ENCODE measurements at places on chromosomes 7 and 10. TPM values are rescaled to one million over a fixed set of nuclear protein-coding genes. Genes with fewer than 3 reads are reported as not detected.
A peak's percentile ranks its signal among the peaks of the same experiment; 100 is the strongest.

DNA sequence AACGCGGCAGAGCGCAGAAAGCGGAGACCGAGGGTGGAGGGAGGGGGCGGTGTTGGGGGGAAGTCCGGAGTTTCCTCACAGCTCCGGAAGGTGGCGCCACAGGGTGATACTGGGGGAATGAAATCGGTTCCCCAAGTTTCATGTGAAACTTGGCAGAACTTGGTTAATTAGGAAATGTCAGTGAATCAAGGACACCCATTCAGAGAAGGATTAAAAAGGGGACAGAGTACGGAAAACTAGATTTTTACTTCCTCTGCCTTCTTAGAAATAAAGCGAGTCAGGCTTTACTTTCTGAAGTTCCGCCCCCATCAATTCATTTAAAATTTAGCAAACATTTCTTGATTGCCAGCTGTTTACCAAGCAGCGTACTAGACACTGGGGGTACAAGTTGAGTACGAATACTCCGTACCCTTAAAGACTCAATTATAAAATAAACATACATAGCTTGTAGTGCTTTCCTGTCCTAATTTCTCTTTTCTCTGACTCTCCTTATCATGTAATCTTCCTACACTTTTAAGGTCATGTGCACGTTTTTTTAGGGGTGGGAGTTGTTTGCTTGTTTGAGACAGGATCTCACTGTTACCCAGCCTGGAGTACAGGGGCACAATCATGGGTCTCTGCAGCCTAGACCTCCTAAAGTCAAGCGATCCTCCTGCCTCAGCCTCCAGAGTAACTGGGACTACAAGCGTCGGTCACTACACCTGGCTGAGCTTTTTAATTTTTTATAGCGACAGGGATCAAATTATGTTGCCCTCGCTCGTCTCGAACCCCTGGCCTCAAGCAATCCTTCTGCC, 644 bp upstream of the ABI1 start:
- no peak overlapping the region for H3K27ac ChIP-seq
- peaks cover 3% of the 10 kb centered on the region for H3K27me3 ChIP-seq
- H3K4me1 ChIP-seq: no peaks in the 10 kb centered on the region
- H3K36me3 ChIP-seq: no peaks in the 10 kb centered on the region
- peak overlapping the region; percentile 51 for H3K4me3 ChIP-seq
- DNase-seq: no peak

DNA sequence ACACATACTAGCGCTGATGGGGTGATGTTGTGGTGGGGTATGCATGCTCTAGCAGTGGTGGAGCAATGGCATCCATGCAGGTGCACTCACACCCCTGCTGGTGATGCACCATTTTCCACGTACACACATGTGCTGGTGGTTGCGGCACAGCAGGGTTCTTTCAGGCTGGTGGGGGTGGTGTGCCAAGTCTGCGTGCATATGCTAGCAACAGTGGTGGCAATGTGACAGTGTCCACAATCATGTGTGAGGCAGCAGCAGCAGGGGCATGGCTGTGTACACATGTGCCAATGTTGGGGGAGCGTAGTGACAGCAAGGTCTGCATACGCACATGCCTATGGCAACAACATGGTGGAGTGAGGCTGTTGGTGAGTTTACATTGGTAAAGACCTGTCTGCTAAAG, 148.1 kb downstream of the ZWINT start:
- no peak for DNase-seq
- no peaks in the 10 kb centered on the region for H3K36me3 ChIP-seq
- H3K27ac ChIP-seq: no peak overlapping the region
- no peaks in the 10 kb centered on the region for H3K4me1 ChIP-seq
- no peak overlapping the region for H3K4me3 ChIP-seq
- H3K27me3 ChIP-seq: no peaks in the 10 kb centered on the region

- no peaks in the 10 kb centered on the region for H3K4me1 ChIP-seq
- no peaks in the 10 kb centered on the region for H3K36me3 ChIP-seq
- no peak overlapping the region for H3K27ac ChIP-seq
- no peak for DNase-seq
- H3K4me3 ChIP-seq: no peak overlapping the region
- H3K27me3 ChIP-seq: peaks cover 28% of the 10 kb centered on the region
Observed at GRCh38 chr10:100670828-100671479, 74.4 kb upstream of the PAX2 start.

- no peaks in the 10 kb centered on the region for H3K27me3 ChIP-seq
- no peak overlapping the region for H3K4me3 ChIP-seq
- peaks cover 10% of the 10 kb centered on the region for H3K4me1 ChIP-seq
- no peak overlapping the region for H3K27ac ChIP-seq
- H3K36me3 ChIP-seq: no peaks in the 10 kb centered on the region
- no peak for DNase-seq
Observed at GRCh38 chr10:5625992-5626777, 40.2 kb downstream of the ASB13 start.

GRCh38 chr7:107971100-107971499, 31.9 kb downstream of the LAMB1 start:
- peaks cover 18% of the 10 kb centered on the region for H3K4me1 ChIP-seq
- H3K4me3 ChIP-seq: no peak overlapping the region
- no peaks in the 10 kb centered on the region for H3K27me3 ChIP-seq
- H3K27ac ChIP-seq: peak overlapping the region; percentile 70

DNA sequence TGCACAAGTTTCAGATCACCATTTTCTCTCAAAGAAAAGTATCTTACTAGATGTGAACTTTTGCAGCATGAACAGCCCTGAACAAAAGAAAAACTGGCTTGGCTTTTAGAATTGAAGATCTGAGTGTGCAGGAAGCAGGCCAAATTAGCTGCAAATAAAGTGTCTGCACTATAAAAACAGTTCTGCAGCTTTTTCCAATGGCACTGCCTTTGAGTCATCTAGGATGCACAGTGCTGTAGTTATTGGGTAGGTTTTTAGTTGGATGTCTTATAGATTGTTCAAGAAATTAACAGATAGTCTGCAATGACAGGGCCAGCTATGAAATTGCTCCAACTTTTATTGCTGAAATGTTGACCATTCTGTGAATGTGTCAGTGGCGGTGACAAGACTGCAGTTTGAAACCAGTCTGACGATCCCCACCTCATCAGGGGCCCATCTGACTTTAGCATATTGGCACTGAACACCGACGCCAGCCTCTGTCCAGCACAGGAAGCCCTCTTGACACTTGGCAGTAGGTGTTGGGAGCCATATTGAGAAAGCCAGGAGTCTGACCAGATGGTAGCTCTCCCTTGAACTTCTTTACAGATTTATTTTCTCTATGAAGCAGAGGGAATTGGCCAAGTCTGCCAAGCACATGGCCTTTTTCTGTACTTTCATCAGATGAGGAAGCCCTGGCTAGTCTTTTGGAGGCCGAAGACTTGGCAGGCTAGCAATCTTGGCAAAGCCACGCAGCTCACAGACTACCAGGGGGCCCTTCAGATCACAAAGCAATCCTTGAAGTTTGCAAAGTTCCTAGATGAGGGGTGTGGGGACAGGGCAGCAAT, 490.6 kb downstream of the NEBL start:
- no peaks in the 10 kb centered on the region for H3K36me3 ChIP-seq
- H3K4me1 ChIP-seq: no peaks in the 10 kb centered on the region
- no peak overlapping the region for H3K27ac ChIP-seq
- H3K27me3 ChIP-seq: no peaks in the 10 kb centered on the region
- no peak overlapping the region for H3K4me3 ChIP-seq

DNA sequence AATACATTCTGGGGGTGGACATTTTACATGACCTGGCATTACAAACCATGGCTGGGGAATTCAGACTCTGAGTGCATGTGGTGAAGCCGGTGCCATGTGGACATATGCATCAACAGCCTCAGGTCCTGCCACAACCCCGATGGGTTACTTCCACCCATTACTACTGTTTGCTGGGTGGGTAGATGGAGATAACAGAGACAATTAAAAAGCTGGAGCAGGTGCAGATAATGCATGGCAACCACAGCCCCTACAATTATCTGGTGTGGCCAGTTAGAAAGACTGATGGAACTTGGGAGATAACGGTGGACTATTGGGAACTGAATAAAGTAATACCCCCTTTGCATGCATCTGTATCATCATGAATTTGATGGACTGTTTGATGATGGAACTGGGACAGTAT, 21.6 kb upstream of the ADAMTS14 start:
- H3K27ac ChIP-seq: no peak overlapping the region

DNA sequence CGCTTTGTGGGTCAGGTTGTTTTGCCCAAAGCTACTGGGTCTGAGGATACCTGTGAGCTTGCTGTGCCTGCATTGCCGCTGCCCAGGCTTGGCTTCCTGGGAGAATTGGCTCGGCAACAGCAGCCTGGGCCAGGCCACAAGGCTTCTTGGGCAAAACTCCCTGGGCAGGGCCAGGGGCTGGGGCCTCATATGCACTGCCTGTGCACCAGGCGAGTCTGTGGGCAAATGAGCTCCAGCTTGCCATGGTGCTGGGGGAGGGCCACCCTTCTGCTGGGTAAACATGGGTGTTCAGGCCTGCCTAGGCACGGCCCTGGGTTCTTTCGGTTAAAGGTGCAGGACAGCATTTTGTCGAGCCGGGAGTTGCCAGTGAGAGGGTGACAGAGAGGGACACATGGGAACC, 19.4 kb downstream of the ZMIZ1 start:
- H3K36me3 ChIP-seq: no peaks in the 10 kb centered on the region
- DNase-seq: no peak
- H3K27ac ChIP-seq: no peak overlapping the region
- H3K4me3 ChIP-seq: no peak overlapping the region

DNA sequence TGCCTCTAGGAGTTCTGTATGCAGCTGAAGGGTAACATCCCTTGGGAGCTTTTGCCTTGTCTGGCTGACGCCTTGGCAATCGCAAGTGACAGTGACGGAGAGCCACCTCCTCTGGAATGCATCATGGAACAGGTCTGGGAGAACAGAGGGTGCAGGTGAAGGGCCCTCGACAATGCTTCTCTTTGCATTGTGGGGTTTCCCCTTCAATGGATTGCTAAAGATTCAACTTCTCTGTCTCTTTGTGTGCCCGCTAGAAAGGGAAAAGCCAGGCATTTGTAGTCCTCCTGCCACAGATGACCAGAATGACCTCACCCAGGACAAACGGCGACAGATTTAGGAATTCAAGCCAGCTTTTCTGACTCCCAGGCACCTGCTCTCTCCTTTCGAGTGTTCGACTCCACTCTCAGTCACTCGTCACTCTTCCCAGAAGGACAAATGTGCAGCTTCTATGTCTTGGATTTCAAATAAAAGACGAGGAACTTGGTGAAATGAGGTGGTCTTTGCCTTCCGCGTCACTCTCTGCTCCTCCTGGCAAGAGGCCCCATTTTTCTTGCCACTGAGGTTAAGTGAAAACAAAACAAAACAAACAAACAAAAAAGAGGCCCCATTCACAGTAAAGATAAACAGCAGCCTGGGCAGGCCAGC, 26.1 kb downstream of the IL2RA start:
- H3K27ac ChIP-seq: no peak overlapping the region
- no peak overlapping the region for H3K4me3 ChIP-seq
- DNase-seq: no peak

DNA sequence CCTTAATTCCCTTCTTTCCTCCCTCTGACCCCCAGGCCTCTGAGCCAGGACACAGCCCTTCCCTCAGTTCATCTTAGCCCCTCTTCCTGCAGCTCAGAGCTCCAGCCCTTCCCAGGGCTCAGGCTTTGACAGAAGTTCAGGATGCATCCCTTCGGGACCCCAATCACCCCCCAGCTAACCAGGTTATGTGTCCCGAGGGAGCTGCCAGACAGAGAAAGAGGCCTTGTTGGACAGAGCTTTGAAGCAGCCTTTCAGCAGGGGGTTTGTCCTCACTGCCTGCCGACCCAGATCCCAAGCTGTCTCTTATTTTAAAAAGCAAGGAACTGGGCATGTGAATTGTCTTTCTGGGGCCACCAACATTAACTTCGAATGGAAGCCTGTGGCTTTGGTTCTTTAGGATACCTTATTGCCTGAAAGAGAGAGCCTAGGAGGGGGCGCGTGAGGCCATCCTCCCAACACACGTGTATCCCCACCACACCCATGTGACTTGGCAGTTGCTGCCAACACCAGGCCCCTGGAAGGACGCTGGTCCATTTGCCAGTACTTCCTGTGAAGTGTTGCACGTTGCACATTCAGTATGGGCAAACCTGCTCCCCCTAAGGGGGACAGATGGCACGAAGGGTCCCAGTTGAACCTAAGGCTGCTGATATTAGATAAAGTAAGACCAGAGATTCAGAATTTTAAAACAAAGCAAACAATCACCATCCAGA, 858 bp downstream of the CCDC136 start:
- H3K4me3 ChIP-seq: peak overlapping the region; percentile 6
- H3K4me1 ChIP-seq: peaks cover 2% of the 10 kb centered on the region
- no peak overlapping the region for H3K27ac ChIP-seq

- DNase-seq: no peak
- no peaks in the 10 kb centered on the region for H3K36me3 ChIP-seq
- H3K4me1 ChIP-seq: no peaks in the 10 kb centered on the region
- H3K27ac ChIP-seq: no peak overlapping the region
- H3K4me3 ChIP-seq: no peak overlapping the region
Observed at GRCh38 chr7:1748839-1749173, 78.7 kb downstream of the ELFN1 start.

DNA sequence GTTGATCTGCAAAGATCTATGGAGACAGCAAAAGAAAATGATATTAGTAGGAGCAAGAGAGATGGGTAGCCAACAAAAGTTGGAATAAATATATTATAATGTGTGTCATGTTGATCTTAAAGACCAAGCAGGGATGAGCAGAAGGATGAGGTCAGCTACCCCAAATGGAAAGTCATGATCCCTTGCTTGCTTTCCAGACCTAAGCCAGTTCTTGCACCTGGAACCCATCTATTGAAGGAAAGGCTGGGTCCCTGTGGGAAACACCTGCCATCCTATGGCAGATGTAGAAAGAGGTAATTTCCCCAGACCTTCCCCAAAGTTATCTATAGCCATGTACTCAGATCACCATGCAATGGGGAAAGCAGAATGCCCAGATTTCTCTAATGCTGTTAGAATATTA, 52.5 kb downstream of the LYZL2 start:
- H3K4me1 ChIP-seq: no peaks in the 10 kb centered on the region
- no peak overlapping the region for H3K4me3 ChIP-seq
- peaks cover 20% of the 10 kb centered on the region for H3K27me3 ChIP-seq
- H3K27ac ChIP-seq: no peak overlapping the region
- no peak for DNase-seq
- no peaks in the 10 kb centered on the region for H3K36me3 ChIP-seq

DNA sequence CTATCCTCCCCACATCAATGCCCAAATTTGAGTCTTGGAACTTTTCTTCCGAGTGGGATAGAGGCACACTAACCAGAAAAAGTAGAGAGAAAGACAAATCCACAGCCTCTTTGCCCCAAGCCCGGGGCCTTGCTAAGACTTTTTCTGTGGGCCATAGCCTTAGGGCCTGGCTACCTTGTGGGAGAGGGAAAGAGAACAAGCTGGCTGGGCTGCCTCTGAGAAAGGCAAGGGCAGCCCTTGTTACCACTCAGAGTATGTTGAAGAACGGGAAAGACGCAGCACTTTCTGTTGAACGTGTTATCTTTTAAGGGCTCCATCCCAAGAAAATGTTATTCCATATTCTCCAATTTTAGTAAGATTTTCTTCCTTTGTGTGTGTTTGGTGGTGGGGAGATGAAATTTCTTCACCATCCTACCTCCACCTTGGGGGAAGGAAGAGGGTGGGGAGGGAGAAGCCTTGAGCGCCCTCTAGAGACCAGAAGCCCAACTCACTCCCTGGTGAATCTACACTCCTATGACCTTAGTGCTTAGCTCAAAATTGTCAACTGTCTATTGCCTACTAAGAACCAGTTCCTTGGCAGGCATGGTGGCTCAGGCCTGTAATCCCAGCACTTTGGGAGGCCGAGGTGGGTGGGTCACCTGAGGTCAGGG, 3.9 kb upstream of the NRF1 start:
- H3K4me1 ChIP-seq: no peaks in the 10 kb centered on the region
- no peaks in the 10 kb centered on the region for H3K36me3 ChIP-seq
- H3K27me3 ChIP-seq: no peaks in the 10 kb centered on the region
- no peak overlapping the region for H3K27ac ChIP-seq
- DNase-seq: no peak

GNGT1 gene
- not detected for total RNA-seq

BHLHA15 gene
- total RNA-seq: 0.33 TPM

HIBADH gene
- total RNA-seq: 88.7 TPM

CLEC2L gene
- not detected for total RNA-seq

LIPN gene
- not detected for total RNA-seq

ADRB1 gene
- total RNA-seq: not detected

GIGYF1 gene
- 14.4 TPM for total RNA-seq

Data from fibroblast of lung (primary cell).